8988T (cell line): ENCODE measurements at places on chromosomes 6 and 20.

DNA sequence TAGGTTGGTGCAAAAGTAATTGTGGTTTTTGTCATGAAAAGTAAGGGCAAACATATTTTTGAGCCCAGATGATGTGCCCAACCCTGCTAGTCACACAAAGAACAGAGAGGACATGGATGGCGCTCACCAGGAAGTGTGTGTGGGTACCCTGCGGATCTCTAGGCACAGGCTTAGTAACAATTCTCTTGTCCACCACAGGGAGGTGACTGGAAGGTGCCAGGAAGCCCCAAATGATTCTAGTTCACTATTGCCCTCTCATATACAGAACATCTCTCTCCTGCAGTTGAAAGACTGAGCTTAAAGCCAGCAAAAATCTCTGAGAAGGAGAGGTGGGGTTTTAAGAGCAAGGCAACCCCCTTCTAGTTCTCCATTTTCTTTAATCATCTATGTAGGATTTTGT lies 272.1 kb upstream of the TAB2 start:
- no peak for DNase-seq

DNA sequence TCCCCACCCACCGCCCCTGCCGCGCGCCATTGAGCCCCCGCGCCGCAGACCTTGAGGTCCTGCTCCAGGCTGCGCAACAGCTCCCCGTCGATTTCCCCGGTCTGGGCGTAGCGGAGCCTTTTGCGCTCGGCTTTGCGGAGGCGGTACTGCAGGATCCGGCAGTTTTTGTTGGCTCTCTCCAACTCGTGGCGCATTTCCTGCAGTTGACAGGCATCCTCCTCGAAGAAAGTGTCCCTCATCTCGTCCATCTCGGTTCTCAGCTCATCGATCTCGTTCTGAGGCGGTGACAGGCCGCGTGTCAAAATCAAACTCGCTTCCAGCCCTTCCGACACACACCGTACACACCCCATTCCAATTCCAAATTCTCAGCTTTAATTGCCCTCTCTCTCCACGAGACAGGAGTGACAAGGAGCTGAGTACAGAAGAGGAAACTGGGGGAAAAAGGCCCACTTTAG lies 4.3 kb downstream of the MTCL3 start:
- DNase-seq, result no peak

- no peak for DNase-seq
These were observed 9.3 kb downstream of the SLC9A8 start for GRCh38 chr20:49821870-49822331.

- DNase-seq, result no peak
These were observed 69.4 kb downstream of the PSMG4 start for GRCh38 chr6:3328145-3328544.

GRCh38 chr6:10202581-10202980 lies 212.3 kb downstream of the TFAP2A start:
- DNase-seq, result no peak

DNA sequence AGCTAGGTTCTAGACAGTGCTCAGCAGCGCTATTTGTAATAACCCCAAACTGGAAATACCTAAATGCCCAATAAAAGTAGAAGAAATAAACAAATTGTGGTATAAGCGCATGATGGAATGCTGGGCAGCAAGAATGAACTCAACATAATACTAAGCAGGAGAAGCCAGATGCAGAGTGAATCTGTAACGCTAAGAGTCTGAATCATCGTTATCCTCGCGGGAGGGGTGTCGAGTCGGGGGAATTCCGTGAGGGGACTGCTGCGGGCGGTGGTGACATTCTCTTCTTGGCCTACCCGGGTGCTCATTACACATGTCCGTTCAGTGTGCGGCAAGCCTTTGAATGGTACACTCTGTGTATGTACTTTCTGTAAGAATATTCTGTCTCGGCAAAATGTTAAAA lies 83.7 kb downstream of the SULF2 start:
- DNase-seq, result no peak

- no peak for DNase-seq
These were observed 21.2 kb upstream of the CCDC167 start for GRCh38 chr6:37520926-37521325.

- DNase-seq, result no peak
These were observed 255.7 kb upstream of the THEMIS start for GRCh38 chr6:128156321-128157111.

- no peak for DNase-seq
These were observed 218.1 kb downstream of the LRFN2 start for GRCh38 chr6:40369042-40369441.

GRCh38 chr6:36032261-36032660 lies 4.7 kb downstream of the MAPK14 start:
- DNase-seq, result no peak

GRCh38 chr6:22972771-22973170 lies 403.4 kb downstream of the HDGFL1 start:
- DNase-seq, result no peak

- DNase-seq, result no peak
These were observed 166.6 kb upstream of the MARCKS start for GRCh38 chr6:113690281-113691259.

- DNase-seq, result no peak
These were observed 39.0 kb downstream of the JAG1 start for GRCh38 chr20:10634683-10635411.

- DNase-seq, result no peak
These were observed 82.4 kb upstream of the SMLR1 start for GRCh38 chr6:130744576-130745366.

- no peak for DNase-seq
These were observed 113.0 kb downstream of the ERMARD start for GRCh38 chr6:169864148-169865020.

- no peak for DNase-seq
These were observed 425.9 kb upstream of the RNF217 start for GRCh38 chr6:124536157-124536841.

GRCh38 chr6:107491138-107491609 lies 1.3 kb downstream of the SOBP start:
- peak; percentile 30 for DNase-seq
